Activated CD4-positive, CD25-positive, alpha-beta regulatory T cell (primary cell): ENCODE measurements at places on chromosomes 11 and 22.

DNA sequence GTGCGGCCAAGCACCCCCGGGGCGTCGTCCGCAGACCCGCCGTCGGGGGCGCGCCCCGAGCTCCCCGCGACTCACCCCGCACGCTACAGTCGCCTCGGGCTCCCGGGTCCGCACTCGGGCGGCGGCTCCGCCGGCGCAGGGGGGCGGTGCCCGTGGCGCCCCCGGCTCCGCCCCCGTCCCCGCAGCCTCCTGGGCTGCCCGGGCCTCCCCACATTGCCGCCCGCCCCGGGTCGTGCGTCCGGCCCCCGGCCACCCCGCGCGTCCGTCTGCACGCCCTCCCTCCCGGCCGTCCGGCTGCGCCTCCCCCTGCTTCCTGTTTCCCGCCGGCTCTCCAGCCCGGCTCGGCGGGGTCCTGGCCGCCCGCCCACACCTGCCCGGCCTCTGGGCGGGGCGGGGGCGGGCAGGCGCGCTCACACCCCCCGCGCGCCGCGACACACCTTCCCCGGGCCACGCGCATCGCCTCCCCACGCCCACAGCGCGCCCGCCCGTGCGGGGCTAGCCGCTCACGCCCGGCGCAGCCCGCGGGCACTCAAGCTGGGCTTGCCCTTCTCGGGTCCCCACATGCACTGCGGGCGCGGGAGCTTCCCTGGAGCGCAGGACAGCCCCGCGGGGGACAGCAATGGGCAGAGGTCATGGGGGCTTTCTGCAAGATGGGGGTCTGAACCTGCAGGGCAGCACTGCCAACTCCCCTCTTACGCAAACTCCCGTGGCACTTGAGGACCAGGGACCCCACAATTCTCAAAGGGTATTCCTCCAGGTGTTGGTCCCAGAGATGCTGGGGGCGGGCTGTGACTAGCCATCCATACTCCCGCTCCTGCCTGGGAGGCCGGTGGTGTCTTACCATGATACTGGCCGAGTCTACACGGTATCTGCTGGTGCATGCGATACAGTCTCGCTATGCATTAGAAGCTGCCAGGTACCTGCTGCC, at the start of gene CARD10:
Gene CARD10, minus strand, starts transcription at position 148 of the 928 bp plus-strand sequence. CDS start 215 bp downstream, outside the sequence.
- DNase-seq, result no peak

- no peak for DNase-seq
Observed at GRCh38 chr22:45928726-45929368, 48.1 kb downstream of the WNT7B start.

DNA sequence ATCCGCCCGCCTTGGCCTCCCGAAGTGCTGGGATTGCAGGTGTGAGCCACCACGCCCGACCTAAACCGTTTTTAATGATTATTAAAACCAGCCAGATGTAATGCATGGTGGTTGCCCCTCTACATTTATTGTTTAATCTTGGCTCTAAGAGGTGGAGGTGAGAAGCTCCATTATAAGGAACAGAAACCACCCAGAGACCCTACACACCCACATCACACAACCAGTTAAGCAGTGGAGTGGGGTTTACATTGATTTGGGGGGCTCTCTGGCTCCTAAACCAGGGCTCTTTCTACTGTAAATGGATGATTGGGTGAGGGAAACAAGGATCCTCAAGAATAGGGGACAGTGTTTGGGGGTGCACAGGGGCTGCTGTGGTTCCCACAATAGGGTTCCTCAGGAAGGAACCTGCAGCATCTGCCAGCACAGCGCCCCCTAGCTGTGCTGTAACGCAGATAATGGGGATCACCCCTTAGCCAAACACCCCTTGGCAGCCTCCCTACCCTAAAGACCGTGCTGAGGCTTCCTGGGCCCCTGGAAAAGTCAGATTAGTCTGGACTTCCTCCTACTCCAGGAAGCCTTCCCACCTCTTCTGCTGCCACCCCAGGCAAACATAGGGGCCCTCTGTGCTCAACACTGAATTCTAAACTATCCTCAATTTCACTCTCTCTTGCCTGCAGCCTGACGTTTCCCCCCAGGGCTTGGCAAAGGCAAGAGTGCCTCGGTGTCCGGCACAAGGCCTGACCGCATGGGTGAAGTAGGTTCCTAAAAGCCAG, 2.4 kb downstream of the MPST start:
- DNase-seq, result peak; percentile 13

GRCh38 chr22:44548981-44549380, 50.9 kb upstream of the RTL6 start:
- no peak for DNase-seq

DNA sequence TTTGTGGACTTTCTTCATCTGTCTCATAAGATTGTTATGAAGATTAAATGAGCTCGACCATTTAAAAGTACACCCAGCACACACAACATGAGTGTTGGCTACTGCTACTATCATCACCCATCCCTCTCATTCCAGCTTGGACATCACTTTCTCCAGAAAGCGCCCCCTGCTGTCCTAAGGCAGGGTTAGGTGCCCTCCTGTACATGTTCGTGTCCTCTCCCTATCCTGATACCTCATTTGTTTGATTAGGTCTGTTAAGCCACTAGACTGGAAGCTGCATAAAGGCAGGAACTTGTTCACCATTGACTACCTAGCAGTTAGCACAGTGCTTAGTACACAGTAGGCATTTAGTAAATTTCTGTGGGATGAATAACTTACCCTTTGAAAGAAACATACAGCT, 85.5 kb downstream of the ENTHD1 start:
- no peak for DNase-seq

DNA sequence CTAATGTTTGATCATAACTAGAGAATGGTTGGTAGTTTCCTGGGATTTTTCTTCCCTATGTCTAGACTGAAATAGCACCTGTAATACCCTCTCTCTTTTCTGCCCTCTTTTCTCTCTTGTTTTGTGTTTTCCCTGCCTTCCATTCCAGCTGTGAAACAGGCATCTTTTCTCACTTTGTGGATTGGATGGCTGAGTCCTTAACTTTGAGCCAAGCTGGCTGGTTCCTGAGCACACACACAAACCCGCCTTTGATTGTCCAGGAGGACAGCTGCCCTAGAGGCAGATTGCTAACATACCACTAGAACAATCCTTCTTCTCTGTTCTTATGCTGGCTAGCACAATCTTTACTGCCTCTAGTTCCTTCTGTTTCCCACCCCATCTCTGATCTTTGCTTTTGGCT, 17.7 kb downstream of the CTNND1 start:
- DNase-seq, result no peak

DNA sequence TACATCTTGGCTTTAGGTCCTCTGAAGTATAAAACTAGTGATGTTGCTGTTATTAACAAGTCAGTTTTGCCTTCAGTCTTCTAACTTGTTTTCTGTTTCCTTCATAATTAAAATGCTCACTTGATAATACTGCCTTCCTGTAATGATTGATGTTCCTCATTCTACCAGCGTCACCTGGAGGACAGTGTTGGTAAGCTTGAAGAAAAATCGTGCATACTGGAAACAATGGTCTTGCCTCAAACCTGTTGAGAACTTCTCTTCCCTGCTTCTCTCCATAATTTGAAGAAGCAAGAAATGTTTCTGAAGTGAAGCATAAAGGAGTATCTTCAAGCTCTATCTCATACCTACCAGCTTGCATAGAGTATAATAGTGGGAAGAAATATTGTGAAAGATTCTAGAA, 3.0 kb downstream of the YWHAH start:
- DNase-seq, result no peak

DNA sequence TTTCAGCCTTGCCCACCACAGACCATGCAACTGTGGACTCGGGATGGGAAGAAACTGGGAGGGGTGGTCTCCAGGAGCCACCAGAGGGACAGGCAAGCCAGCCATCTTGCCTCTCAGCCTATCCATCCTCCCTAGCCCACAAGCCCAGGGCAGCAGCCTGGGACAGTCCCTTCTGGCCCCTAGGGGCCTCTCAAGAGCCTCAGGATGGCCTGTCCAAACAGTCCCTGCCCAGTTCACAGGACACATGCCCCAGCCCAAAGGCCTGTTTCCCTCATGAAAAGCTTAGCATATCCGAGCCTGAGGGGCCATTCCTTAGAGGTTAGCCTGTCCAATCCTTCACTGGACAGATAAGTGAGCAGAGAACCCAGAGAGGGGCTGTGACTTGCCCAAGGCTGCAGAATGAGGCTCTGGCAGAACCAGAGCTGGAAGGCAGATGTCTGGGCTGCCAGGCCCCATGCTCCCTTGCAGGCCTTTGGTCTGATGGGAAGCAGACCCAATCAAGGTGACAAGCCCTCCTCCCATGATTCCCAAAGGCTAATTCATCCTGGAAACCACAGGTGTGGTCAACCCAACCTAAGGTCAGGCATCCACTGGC, 28.2 kb downstream of the LRRC10B start:
- no peak for DNase-seq

- no peak for DNase-seq
Observed at GRCh38 chr22:23698673-23699235, 7.9 kb downstream of the RGL4 start.

DNA sequence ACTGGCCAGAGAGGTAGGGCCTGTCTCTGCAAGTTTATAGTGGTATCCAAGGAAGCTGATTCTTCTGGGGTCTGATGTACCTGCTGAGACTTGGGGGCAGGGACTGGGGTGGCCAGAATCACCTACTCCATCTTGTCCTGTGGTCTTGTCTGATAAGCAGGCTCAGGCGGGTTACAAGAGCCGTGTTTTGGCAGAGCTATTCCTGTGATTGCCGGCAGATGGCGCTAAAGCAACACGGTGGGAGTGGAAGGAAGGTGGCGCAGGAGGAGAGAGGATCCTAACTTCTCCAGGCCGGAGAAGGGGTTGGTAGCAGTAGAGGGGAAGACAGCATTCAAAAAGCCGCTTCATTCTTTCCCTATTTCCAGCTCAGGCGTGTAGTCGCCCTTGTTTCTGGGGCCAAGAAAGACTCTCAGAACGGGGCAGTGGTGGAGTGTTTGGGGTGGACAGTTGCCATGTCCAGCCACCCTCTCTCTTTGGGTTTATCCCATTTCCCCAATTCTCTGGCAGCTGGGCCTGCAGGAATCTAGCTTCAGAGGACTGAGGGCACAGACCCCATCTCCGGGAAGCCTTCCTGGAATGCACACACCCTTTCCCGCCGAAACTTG, 15.1 kb downstream of the CHRM1 start:
- peak; percentile 73 for DNase-seq

DNA sequence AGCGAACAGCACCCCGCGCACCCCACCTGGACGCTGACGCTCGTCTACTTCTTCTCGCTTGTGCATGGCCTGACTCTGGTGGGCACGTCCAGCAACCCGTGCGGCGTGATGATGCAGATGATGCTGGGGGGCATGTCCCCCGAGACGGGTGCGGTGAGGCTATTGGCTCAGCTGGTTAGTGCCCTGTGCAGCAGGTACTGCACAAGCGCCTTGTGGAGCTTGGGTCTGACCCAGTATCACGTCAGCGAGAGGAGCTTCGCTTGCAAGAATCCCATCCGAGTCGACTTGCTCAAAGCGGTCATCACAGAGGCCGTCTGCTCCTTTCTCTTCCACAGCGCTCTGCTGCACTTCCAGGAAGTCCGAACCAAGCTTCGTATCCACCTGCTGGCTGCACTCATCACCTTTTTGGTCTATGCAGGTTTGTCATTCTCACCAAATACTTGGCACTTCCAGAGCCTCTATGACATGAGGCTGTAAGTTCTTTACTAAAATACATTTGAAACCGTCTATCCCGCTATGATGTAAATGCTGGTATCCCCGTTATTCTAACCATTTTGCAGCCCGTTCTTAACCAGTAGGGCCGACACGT, 535 bp downstream of the AQP11 start:
- no peak for DNase-seq

GRCh38 chr11:122938557-122938956, 43.1 kb downstream of the BSX start:
- no peak for DNase-seq

DNA sequence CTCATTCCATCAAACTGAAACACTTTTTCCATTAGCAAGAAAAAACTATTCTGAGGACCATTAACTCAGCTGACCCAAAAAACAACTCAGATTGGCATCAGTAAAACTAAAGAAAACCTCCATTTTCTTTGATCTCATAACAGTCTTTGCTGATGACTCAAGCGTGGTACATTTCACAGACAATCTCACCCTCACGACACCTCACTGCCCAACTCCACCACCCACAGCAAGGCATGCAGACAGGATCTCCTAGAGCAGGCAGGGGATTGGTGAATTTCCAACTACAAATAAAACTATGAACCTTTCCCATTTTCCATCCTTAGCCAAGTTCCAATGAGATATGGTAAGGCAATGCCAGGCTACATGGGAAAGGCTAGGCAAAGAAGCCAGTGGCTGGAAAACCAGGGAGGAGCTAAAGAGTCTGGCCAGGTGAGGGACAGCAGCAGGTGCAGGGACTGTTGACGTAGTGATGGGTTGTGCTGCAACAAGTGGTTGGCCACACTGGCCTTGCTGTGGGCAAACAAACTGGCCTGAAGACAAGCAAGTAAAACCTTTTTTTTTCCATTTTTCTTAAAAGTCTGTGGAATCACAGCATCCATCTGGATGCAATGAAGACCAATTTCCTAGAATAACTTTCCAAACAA, 97.2 kb downstream of the SERGEF start:
- no peak for DNase-seq

DNA sequence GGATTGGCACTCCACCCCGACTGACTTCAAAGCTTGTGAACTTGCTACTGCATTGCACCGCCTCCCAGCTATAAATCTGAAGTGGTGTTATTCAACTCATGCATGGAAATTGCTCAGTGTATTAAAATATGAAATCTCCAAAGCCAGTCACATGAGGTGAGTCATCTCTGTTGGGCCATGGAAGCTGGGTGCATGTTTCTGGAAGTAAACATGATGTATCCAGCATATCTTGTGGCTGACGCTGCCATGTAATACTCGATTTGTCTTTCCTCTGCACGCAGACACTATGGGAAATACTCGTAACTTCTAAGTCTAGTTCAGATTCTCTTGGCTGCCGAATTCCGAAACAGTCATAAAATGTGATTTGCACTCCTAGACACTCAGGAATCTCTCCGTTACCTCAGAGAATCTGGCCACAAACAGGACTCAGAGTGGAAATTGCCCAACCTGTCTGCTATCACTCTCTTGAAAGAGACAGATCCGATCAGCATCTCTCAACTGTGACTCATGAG, 154.9 kb upstream of the MPPED2 start:
- DNase-seq, result no peak

GRCh38 chr11:29634244-29634643, 382.6 kb downstream of the KCNA4 start:
- no peak for DNase-seq

GRCh38 chr11:13944016-13944415, 18.5 kb upstream of the SPON1 start:
- DNase-seq, result no peak

DNA sequence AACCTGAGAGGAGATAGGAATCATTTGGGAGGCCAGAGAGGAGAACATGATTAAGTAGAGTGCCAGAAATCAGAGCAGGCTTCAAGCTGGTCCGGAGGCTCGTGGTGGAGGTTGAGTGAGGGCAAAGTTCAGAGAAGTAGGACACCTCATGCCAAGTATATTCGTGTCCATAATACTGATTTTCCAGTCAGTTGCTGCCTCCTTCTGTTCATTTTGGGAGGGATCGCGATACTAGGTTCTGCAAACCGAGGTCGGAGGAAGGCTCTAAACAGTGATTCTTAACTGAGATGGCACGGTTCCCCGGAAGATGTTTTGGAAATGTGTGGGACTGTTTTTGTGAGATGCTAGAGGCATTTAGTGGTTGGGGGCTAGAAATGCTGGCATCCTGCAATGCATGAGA, 13.6 kb upstream of the CD3E start:
- no peak for DNase-seq
